ENCODE measurements at places on chromosomes 6 and 20.

GRCh38 chr6:113953346-113953745 is 17.6 kb downstream of the HDAC2 start:
- peak; percentile 13 for DNase-seq

DNA sequence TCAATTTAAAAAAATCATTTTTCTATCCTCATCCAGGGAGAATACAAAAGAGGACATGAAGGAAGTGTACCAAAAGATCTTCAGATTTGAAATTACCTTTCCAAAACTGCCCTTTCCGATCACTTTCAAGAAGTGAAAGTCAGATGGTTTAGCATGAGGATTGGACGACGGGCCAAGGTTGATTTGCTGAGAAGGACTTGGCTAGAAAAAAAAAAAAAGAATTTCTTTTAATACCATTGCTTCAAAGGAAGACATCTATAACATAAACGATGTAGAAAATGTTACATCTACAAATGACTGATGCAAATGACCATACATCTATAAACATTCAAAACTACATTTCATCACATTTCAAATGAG is 120.9 kb upstream of the SLC2A12 start:
- DNase-seq: peak; percentile 19

- no peak for DNase-seq
Observed at GRCh38 chr6:109303640-109304283, 78.5 kb downstream of the CD164 start.

DNA sequence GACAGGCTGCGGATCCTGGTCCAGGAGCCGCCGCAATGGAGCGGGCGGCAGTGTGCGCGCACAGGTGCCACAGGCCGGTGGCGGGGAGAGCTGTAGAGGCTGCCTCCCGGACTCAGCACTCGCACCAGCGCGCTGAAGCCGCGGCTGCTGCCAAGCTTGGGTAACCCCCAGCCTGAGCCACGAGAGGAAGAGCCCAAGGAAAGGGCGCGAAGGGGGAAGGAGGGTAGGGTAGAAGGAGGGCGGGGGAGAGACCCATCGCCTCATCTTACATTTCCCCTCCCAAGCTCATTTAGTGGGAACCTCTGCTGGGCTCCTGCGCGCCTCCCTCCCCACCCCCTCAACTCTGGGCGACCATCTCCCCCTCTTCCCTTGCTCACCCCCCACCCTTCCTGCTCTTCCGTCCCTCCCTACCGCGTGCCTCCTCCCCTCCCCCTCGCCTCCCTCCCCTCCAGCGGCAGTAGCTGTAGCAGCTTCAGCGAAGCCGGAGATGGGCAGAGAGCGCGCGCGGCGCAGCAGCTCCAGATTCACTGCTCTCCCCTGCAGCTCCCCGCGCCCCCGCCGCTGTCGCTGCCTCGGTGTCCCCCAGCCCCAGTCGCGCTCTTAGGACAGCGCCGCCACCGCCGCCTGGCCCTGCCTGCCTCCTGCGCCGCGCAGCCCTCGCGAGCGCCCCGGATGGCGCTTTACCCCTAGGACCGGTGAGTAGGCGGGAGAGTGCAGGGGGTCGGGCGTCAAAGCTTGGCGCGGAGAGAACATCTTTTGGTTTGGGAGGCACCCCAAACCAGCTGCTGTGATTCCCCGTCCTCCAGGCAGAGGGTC is at the start of gene FUT9:
FUT9 (plus strand) TSS at position 457 of the 816 bp plus-strand sequence. CDS start 187,182 bp downstream, outside the sequence.
- no peak for DNase-seq

DNA sequence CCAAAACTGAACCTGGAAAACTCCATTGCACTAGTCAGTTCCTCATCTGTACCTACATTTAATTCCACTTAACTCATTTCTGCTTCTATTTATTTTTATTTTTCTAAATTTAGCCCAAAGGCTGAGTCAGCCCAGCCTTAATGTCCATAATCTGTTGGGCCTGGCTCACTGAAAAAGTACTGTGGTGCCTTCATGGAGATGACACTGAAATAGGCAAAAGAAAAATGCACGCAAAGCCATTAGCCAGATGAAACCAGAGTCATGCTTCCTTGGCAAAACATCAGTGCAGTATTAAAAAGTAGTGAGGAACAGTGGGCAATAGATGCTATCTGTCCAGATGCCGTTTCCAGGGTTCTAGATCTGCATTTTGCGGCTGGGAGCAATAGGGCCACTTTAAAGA is 14.7 kb upstream of the PLCB4 start:
- DNase-seq: no peak

- DNase-seq: no peak
Observed at GRCh38 chr20:12999201-12999600, 9.6 kb upstream of the SPTLC3 start.

DNA sequence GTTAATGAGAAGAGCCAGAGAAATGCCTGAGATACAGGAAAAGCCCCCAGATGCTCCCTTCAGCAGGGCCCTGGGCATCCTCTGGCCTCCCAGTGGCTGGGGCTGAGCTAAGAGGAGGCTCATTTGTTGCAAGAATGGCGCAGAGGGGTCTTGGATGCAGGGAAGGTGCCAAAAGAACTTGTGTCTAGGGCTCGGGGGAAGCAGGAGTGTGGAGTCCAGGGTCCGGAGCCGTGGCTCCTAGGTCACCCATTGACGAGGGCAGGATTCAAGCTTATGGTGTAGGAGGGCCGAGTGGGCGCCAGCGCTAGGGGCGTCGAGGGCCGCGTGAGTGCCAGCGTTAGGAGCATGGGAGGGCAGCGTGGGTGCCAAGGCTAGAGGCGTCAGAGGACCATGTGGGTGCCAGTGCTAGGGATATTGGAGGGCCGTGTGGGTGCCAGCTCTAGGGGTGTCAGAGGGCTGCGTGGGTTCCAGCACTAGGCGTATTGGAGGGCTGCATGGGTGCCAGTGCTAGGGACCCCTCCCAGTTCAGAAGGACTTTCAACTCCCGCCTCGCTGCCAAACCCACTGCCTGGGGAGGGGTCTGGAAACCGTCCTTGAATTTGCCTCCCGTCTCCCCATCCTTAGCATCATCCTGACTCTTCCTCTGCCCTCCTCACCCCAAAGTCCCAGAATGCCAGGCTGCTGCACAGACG is 250.5 kb upstream of the AFDN start:
- DNase-seq: no peak

- no peak for DNase-seq
Observed at GRCh38 chr6:157773248-157773773, 49.7 kb upstream of the SNX9 start.

GRCh38 chr6:3721810-3722621 is 29.5 kb downstream of the PXDC1 start:
- DNase-seq: no peak

DNA sequence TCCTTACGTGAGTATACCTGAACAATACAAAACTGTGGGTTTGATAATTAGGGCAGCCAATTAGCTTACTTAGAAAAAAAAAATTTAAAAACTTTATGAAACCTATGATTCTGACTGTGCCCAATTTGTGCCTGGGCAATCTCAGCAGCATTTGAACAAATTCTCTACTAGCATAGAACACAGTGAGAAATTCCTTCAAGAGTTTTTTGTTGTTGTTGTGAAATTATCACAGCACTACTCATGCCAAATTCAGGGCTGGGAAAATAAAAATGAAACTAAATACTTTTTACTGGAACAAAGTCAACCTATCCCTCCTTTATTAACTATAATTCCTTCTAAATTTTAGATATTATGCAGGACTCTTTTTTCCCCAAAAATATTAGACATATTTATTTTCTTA is 42.9 kb downstream of the POU3F2 start:
- peak; percentile 8 for DNase-seq

DNA sequence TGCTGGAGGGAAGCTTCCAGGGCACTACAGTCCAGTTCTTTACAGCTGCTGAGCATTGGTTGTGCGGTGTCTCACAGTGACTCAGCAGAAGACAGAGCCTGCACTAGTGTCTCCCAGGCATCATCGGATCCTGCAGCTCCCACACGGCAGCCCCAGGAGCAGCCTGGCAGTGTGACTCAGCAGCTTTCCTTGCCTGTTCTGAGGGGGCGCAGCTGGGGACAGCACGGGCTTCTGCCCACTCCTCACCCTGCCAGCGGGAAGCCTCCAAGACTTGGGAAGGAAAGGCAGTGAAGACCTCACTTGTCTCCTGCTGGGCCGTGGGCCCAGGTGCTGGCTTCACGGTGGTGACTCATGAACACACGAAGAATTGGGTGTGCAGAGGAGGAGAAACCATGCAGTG is 165.4 kb downstream of the SYNDIG1 start:
- DNase-seq: peak; percentile 79

- no peak for DNase-seq
Observed at GRCh38 chr6:65461121-65461520, 245.9 kb downstream of the EYS start.

DNA sequence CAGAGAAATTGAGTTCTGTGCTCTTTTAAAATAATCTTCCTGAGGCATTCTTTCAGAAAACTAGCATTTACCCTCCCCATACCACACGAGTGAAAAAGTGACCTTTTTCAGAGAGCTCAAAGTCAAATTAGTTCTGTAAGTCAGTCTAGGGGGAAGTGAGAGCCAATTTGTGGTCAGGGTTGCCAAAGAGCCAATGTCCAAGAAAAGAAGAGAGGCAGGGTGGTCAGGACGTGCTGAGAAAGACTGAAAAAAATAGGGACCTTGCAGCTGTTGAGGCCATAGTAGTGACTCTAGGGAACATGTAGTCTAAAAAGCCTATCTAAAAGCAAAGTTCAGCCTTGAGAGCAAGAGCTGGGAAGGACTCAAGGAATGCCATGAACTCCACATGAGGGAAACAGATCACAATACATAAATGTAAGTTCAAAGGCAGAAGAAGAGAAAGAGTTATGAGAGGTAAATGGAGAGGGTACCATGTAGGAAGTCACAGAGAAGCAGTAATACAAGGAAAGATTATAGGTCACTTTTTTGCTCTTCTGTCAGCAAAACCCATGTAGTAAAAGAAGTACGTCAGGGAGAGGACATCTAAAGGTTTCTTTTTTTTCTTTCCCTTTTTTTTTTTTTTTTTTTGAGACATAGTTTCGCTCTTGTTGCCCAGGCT is 565.1 kb upstream of the FLRT3 start:
- DNase-seq: no peak

DNA sequence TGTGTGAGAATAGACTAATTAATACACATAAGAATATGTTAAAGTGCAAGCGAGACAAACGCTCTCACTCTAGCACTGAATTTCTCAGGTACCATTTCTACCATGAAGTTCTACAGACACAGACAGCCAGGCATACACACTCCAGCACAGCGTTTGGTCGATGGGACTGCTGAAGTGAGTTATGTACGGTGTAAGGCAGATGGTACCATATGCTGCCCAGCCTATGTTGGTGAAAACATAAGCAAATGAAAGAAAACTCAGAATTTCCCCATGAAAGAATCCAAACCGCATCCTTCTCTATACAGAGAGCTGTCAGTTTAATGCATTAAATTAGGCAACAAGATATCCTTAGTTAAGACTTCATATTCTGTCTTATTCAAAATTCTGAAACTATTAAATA is 34.9 kb downstream of the AGPAT4 start:
- DNase-seq: no peak

DNA sequence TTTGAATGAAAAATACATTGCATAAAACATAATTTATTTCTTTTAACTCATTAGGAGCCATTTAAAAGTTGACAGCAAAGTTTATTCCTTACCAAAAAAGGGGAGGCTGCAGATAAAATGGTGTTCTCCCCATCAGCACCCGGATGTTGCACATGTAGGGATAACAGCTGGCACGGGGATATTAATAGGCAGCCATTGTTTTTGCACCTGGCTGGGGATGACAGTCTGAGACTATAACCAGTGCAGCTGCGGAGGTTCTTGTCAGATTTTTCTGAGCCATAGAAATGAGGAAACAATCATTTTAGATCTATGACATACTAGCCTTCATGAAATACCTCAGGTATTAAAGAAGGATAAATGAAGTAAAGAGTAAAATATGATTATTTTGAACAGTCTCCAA is 20.1 kb upstream of the HECA start:
- no peak for DNase-seq

DNA sequence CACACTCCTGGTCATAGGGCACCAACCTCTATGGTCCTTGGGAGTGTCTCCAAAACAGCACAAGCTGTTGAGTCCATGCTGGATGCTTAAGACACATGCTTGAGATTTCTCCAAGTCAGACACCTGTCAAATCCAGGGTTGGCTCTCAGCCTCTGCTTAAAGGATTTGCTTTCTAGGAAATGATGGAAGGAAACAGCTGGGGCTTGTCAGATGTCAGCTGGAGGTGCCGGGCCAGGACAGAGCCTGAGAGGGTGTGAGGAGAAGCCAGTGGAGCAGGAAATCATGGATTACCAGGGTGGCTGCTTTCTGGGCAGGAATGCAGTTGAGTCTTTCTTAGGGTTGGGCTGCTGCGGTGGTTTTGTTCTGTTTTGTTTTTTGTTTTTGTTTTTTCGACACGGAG is 83.0 kb upstream of the FAM184A start:
- DNase-seq: no peak

- no peak for DNase-seq
Observed at GRCh38 chr6:136016228-136017225, 165.0 kb downstream of the PDE7B start.

GRCh38 chr6:136345145-136345544 is 55.5 kb upstream of the BCLAF1 start:
- DNase-seq: no peak

DNA sequence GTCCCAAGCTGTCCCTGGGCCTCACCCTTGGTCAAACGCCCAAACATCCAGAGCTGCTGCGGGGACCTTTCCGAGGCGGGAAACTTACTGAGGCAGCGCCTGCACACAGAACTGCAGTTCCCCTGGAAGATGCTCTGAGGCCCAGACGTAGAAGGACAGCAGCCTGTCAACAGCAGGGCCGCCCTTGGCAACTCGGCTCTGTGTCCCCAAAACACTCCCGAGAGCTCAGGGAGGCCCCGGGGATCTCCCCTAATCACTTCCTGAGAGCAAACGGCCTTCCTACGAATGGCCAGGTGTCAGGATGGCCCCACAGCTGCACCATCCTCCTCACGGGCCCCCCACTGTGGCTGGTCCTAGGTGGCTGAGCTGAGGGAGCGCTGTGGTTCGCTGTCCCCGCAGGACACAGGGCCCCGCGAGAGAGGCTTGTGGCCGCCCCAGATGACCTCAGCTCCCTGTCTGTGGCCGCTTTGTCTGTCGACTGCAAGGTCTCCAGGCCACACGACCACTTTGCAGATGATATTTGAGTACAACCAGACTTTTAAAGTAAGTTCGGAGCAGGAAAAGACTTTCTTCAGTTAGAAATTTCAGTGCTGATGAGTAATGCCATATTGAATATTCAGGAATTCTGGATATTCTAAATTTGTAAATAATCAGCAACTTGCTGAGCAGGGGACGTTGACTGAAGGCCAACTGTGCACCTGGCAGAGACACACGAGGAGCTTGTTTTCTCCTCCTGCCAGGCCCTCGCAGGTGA is 46.0 kb downstream of the DLL1 start:
- DNase-seq: no peak

DNA sequence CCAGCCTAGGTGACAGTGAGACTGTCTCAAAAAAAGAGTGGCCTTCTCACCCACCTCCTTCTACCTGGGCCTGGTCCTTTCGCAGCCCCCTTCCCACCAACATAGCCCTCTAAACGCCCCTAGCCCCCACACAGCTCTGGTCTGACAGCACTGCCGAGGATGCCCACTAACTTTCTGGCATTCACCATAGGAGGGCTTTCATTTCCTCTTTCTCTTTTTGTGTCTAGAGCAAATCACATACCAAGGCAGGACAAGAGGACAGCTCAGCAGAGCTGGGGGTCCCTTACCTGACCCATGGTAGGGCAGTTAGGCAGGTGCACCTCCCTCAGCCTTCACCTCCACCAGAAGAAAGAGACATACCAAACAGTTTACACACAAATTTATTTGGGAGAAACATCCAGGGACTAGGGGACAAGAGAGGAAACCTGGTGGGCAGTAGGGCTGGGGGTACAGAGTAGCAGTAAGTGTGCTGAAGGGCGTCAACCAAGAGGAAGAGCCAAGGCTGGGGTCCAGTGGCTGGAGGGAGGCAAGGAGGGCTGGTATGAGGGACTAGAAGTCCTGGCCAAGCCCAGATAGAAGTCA is 4.5 kb downstream of the LY6G5C start:
- DNase-seq: no peak

Data from amniotic epithelial cell (primary cell).